Activated CD8-positive, alpha-beta memory T cell treated with anti-CD3 and anti-CD28 coated beads for 4 hours (primary cell): ENCODE measurements at places on chromosomes 3 and 15.

DNA sequence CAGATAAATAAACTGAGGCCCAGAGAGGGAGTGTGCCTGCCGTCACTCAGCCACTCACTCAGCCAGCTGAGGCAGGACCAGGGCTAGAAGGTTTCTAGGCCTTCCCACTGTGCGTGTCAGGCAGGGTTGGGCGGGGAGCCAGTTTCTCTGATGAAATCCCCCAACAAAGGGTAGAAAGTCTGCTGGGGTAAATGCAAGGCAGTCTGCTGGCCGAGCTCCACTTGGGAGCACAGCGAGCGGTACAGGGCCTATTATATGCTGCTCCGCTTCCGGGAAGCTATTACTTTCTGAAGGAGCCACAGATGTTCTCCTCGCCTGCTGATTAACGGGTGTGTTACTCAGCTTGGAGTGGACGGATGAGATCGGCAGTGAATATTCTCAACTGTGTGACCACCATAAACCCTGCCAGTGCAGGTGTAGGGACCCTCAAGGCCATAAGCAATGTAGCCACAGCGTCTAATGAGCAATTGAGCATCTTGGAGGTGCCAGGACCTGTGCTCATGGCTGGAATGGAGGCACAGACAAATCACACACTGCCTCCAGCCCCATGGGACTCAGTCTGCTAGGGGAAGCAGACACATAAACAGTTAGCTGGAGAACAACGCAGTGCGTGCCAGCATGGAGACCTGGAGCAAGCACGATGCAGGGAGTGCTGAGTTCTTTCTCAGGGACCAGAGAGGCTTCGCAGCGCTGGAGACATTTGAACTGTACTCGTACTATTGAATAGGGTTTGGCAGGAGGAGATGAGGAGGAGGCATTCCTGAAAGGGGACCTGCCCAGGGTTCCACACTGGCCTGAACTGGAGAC lies 42.1 kb downstream of the CORO2B start:
- no peak for DNase-seq

GRCh38 chr3:184777566-184778356 lies 34.2 kb upstream of the VPS8 start:
- peak; percentile 70 for DNase-seq

DNA sequence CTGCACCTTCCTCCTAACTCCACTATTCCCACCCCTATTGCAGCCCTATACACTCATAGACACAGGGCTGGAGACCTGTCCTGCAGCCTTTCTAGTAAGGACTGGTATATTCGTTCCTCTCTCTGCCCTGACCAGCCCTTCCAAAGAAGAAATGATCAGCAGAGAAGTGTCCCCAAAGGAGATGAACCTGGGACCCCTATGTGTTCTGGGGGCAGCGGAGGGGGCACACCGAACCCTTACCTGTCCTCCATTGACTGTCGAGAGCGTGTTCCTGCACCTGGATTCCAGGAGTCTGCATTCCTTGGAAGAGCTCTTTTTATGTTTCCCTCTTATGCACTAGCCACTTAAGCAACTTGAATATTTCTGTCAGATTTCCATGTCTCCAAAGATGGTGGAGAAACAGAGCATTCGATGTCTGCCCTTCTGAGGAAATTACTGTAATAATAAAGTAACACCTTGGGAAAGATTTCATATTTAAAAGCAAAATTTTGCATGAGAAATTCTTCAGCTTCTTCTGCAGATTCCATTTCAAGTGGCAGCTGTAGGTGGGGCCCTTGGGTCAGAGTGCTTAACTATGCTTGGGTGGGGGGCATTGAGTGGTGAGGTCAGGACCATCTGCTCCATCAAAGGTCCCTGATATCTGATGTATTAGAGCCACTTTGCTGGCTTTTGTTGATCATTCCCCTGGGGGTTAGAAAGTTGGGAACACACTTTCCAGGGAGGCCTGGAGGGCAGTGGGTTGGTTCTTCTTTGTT lies 6.3 kb downstream of the EPHB1 start:
- DNase-seq, result no peak

DNA sequence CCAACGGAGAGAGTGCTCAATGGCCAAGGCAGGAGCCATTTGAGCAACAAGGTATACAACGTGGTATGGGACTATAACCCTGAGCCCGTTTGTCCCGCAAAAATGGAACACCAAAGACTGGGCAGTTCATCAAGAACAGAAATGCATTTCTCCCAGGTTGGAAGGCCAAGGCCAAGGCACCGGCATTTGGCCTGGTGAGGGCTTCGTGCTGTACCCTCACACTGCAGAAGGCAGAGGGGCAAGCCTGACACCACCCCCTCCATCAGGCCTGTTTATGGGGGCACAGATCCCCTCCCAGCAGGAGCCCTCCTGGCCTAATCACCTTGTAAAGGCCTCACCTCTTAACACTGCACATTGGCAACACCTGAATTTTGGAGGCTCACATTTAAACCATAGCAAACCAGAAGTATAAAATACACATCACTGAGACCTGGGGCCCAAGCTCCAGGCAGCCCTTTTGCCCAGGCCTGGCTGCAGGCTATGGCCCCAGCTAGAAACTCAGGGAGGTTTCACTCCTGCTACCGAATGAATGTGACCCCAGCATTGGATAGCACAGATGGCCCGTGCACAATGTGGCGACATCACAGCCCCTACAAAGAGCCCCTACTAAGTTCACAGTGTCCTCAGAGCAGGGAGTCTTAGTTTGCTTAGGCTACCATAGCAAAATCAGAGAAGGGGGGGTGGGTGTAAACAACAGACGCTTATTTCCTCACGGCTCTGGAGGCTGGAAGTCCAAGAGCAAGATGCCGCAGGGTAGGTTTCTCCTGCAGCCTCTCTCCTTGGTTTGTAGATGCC lies 47.1 kb downstream of the KLF15 start:
- DNase-seq, result no peak

GRCh38 chr3:159765030-159765859 lies 223.4 kb upstream of the IL12A start:
- no peak for DNase-seq

DNA sequence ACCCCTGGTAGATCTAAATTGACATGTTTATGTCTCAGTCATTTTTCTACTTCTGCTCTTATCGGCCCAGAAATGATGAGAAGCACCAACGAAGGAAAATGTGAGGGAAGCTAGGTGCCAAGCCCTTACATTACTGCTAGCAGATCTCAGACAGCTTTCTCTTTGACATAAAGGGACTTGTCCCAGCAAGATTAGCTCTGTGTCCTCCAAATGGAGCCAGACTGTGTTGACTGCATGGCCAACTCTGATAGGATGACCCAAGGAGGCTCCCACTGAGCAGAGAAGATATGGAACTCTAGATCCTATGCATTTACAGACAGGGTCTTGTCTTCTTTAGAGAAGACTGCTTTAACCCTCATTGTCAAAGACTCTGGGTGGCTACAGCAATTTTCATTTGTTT lies 2.8 kb upstream of the MCTP2 start:
- DNase-seq, result no peak

- no peak for DNase-seq
These were observed 911.2 kb downstream of the MCTP2 start for GRCh38 chr15:95142531-95142930.
